Ovary (tissue), 10 donors: ENCODE measurements at places on chromosomes 16 and 17. TPM values are rescaled to one million over a fixed set of nuclear protein-coding genes. Genes with fewer than 3 reads are reported as not detected.

Gene PRR29
- 6.1 TPM for total RNA-seq

Gene DPEP3
- not detected for total RNA-seq

GRCh38 chr16:1564325-1564724, 30.9 kb downstream of the TMEM204 start:
- no peak overlapping the region for H3K4me3 ChIP-seq
- H3K36me3 ChIP-seq: no peaks in the 10 kb centered on the region
- no peaks in the 10 kb centered on the region for H3K27me3 ChIP-seq
- no peaks in the 10 kb centered on the region for H3K4me1 ChIP-seq
- no peak for DNase-seq

DNA sequence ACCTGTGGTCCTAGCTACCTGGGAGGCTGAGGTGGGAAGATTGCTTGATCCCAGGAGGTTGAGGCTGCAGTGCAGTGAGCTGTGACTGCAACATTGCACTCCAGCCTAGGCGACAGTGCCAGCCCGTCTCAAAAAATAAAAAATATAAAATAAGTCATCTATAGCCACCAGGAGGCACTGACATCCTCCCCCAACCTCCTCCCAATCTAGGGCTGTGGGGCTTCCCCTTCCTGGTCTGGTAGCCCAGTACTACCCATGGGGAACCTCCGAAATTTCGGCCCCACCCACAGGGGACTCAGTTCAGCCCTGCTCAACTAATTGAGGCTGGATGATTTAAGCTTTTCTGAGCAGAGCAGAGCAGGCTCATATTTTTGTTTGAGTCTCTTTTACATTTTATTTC, 3.2 kb downstream of the ZSCAN10 start:
- DNase-seq: no peak
- H3K27ac ChIP-seq: no peak overlapping the region
- no peak overlapping the region for H3K4me3 ChIP-seq
- H3K4me1 ChIP-seq: peaks cover 2% of the 10 kb centered on the region
- no peaks in the 10 kb centered on the region for H3K27me3 ChIP-seq

GRCh38 chr17:67500261-67500660, 123.2 kb downstream of the PITPNC1 start:
- H3K4me3 ChIP-seq: no peak overlapping the region
- H3K4me1 ChIP-seq: no peaks in the 10 kb centered on the region
- no peaks in the 10 kb centered on the region for H3K27me3 ChIP-seq
- DNase-seq: no peak
- no peak overlapping the region for H3K27ac ChIP-seq

DNA sequence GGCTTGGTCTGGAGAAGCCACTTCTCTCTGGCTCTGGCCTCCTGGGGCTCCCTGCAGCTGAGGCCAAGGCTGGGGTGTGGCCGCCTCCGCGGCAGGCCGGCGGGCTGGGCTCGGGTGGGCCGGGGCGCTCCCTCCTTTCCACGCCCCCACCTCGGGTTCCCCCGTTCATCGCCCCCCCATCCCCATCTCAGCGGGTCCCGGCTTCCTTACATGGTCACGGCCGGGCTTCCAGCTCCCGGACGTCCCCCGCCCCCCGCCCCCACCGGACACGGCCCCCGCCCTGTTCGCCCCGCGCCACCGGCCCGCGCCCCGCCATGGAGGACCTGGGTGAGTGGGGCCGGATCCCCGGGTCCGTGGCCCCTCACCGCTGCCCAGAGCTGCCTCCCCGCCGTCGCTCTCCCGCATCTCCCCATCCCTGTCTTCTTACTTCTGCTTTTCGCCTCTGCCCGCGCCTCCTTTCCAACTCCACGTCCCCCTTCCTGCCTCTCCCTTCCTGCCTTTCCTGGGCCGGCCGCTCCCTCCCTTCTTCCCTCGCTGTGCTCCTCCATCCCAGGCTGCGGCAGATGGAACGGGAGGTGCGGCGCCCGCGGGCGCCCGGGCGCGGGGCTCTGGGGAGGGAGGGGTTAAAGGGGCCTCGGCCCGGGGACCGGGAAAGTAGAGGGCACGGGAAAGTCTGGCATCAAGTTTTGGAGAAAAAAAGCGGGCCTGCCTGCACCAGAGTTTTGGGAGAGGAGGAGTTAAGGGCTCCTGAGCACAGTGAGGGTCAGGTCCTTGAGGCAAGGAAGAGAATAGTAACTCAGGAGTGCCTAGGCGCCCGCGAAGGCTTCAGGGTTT, at the start of gene TGFB1I1:
TSS of gene TGFB1I1 (plus strand) at position 278 of the 834 bp plus-strand sequence. CDS start at position 315, 37 bp downstream.
- peak within 1 kb of the TSS; percentile 61 for H3K4me3 ChIP-seq
- H3K4me1 ChIP-seq: peaks cover 6% of the 10 kb centered on the region
- no peaks in the 10 kb centered on the region for H3K36me3 ChIP-seq
- peak within 1 kb of the TSS; percentile 95 for H3K27ac ChIP-seq
